ENCODE measurements at places on chromosomes 3 and 15.

DNA sequence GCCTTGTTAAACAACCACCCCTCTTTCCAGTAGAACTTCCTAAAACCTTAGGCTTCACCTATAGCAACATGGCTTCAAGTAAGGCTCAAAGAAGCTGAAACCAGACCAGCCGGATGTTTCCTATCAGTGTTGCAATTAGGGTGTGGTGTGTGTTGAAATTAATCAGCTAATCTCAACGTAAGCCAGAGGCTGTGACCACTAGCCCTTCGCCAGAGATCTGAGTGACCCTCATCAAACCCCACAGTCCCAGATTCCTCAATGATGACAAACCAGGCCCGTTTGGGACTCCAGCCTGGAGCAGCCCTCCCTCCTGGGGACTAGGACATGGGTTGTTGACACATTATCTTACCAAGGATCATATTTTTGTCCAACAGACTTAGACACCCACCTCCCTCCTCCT, 27.3 kb downstream of the CYP11A1 start:
- DNase-seq, result no peak

GRCh38 chr3:117302428-117302827, 592.8 kb downstream of the TUSC7 start:
- no peak for DNase-seq

DNA sequence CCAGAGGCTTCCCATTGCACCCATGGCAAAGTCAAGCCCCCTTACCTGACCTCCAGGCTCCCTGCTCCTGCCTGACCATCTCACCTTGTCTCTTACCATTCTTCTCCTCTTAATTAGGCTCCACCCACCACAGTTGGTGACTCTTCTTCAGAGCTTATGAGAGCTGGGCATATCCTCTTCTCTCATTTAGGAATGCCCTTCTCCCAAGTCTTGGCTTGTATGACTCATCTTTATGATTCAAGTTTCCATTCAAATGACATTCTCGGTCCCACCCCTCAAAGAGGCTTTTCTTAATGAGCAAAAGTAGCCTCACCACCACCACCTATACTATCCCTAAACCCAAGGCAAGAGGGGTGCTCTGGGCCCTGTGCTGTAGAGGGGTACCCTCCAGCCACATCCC, 55.3 kb upstream of the NUDT16 start:
- DNase-seq, result no peak

- DNase-seq, result peak; percentile 58
These were observed 1.3 kb downstream of the SLC7A14 start for GRCh38 chr3:170584585-170585007.

DNA sequence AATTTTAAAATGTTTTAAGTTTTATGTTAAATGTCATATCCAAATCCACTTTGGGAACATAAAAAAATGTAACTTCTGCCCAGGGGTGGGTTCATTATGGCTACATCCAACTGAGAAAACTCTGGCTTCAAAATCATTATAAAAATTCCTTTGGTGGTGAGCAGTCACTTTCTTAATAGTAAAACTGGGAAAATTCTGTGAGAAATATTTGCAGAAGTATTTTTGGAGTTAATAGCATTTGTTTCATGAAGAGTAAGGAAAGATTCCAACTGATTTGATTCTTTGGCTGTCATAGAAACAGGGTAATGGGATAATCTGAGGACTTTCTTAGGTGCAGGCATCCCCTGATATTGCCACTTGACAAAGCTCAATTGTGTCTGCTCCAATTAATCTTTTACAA, 38.8 kb downstream of the CPA3 start:
- DNase-seq, result no peak

DNA sequence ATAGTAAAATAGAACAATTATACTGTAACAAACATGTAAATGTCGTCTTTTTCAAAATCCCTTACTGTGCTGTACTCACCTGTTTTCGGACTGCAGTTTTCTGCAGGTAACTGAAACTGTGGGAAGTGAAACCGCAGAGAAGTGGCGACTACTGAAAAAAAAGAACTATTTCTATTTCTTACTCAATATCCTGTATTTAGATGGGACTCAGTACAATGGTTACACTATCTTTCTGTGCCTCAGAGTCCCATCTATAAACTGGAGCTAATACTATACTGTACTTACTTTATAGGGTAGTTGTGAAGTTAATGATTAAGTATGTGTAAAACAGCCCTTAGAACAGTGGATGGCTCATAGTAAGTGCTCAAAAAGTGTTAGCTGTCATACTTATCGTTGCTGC, 14.3 kb upstream of the P2RY12 start:
- no peak for DNase-seq

GRCh38 chr3:167941234-167941995, 154.3 kb downstream of the GOLIM4 start:
- DNase-seq, result peak; percentile 51

DNA sequence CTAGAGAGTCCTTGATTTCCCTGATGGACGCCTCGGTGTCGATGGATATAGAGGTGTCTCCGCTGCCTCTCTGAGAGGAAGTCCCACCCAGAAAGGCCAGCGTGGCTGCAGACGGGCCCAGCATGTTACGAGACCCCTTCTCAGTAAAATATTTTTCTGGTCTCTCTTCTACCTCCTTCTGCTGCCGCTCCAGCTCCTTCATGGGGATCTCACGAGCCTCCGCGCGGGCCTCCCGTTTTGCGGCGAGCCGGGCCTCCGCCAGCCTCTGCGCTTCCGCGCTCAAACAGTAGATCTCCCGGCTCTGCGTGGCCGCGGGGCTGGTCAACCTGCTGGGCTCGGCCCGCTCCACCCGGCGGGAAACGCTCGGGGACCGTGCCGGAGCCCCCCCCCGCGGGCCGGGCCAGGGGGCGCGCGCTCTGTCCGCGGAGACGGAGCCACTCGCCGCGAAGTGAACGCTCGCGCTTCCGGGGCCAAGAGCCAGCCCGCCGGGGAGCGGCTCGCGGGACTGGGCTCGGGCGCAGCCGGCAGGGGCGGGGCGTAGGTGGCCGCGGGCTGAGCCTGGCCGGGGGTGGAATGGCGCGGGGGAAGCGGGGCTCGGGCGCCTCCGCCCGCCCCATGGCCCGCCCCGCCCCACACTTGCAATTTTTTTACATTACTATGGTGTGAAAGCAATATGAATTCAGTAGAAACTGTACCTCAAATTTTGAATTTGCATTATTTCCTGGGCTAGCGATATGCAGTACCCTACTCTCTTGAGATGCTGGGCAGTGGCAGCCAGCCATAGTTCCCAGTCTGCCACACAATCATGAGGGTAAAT, 10.2 kb upstream of the KCNMB3 start:
- DNase-seq, result peak; percentile 91

DNA sequence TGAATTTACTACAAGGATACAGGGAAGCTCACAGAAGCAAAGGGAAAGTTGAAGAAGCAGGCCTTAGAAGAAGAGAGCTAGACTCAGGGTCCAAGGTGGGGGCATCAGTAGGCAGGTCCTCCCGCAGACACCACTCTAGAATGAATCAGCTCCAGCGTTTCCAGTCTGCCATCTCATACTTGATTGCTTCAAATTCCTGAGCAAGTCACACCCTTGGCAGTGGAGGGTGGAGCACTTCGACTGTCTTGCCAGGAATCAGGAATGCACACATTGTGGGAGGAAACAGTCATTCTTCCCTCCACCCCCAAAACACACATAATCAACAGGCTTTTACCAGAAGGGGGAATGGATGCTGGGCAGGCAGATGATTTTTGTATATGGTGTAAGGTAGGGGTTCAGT, 78.5 kb downstream of the CHCHD6 start:
- DNase-seq, result peak; percentile 2

Data from NCI-H69 (cell line).